Stimulated activated CD8-positive, alpha-beta memory T cell treated with anti-CD3 and anti-CD28 coated beads, Interleukin-2, amount 100 ng/mL, for 48 hours (primary cell): ENCODE measurements at places on chromosomes 16 and 17.

DNA sequence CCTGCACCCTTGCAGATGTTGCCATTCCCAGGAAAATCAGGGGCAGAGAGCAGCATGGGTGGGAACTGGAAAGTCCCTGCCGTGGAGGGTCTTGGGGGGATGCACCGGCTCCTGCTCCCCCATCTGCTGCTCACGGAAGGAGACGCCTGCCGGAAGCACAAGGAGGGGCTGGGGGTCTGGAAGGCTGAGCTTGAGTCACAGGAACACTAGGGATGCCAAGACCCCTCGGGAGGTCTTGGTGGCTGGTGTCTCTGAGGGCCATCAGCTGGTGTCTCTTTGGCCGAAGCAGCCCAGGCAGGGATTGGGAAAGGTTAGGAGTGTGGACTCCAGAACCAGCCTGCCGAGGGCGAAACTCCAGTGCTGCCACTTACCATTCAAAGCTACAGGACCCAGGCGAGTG lies 29.4 kb upstream of the GNA13 start:
- no peak for DNase-seq

DNA sequence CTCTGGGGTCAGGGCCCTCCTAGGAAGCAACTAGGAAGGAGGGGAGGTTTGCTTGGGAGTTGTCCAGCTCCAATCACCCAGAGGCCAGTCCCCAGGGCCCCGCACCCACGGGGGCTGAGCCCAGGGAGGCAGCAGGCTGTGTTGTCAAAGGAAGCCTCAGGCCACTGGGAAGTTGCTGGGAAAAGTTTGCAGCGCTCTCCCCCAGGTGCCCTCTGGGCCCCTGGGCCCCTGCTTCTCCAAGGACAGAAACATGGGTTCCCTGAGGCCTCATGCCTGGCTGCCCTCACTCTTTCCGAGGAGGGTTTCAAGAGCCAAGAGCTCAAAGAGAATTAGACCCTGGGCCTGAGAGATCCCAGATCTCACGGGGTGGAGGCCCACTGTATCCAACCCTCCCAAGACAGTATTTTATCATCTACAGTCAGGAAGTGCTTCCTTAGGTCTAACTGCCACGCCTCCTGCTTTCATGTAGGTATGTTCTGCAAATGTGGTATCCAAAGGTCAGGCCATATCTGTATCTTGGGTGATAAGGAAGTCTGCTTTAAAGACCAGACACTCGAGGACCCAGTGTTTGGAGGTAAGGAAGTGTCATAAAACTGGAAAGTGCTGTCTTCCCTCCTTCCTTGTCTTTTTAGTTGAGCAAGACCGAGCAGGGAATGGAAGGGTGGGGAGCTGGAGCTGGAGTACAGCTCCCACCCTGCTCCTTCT lies 44.2 kb upstream of the ZNF423 start:
- DNase-seq, result no peak

DNA sequence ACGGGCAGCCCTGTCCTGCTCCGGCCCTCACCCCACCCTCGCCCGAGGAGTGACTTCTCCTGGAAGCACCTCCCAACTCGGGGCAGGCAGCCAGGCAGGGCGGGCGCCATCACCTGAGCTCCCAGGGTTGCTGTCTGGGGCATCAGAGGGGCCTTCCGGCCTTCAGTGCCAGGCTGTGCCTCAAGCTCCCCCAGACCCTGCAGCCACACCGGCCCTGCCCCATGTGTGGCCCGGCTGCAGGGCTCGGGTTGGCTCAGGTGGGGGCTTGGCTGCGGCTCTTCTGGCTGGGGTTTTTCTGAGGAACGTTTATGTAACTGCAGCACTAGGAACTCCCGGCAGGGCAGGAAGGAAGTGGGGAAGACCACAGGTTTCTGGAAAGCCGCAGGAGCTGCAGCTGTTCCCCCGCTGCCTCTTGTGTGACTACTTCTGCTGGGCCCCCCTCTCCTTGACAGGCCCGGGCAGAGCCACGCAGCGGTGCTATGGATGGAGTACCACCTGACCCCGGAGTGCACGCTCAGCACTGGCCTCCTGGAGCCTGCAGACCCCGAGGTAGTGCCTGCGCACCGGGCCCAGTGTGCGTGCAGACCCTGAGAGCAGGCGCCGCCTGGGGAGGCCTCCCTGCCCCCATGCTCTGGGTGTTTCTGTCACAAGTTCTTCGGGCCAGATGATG lies 45.6 kb downstream of the PRMT7 start:
- peak; percentile 60 for DNase-seq

DNA sequence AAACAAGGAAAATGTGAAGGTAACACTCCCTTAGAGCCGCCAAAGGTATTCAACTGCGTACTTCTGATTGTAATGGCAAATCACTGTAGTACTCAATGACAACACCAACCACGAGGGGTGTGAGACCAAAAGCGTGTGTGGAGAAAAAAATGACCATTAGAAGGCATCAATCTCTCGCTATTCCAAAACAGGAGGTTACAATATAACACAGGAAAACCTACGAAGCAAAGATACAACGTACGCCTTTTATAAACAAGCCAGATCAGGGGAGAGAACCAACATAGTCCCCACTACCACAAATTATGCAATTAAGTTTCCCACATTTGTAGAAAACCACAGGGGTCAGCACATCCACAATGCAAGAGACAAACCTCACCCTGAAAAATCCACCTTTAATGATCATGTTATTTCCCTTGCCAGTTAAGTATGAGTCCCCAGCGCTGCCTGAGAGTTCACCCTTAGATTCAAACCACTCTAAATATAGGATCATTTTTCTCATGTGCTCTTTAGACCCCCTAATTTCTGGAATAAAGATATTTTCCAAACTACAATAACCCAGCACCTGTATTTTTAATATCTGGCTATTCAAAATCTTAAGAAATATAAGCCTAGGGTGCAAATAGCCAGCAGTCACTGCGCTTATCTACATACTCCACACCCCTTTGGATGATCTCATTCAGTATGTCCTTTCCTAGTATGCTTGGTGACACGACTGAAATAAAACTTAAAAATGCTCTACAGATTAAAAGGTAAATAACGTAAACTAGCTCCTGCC lies 12.4 kb downstream of the TEX14 start:
- DNase-seq, result no peak

GRCh38 chr17:9669551-9670008 lies 24.3 kb downstream of the USP43 start:
- DNase-seq, result no peak

- no peak for DNase-seq
Observed at GRCh38 chr17:42378359-42378958, 9.8 kb downstream of the STAT3 start.

GRCh38 chr16:85731179-85731578 lies 19.7 kb downstream of the C16orf74 start:
- DNase-seq, result no peak

GRCh38 chr17:68707031-68707430 lies 105.9 kb upstream of the FAM20A start:
- no peak for DNase-seq

GRCh38 chr16:74929636-74930035 lies 55.3 kb downstream of the WDR59 start:
- no peak for DNase-seq

DNA sequence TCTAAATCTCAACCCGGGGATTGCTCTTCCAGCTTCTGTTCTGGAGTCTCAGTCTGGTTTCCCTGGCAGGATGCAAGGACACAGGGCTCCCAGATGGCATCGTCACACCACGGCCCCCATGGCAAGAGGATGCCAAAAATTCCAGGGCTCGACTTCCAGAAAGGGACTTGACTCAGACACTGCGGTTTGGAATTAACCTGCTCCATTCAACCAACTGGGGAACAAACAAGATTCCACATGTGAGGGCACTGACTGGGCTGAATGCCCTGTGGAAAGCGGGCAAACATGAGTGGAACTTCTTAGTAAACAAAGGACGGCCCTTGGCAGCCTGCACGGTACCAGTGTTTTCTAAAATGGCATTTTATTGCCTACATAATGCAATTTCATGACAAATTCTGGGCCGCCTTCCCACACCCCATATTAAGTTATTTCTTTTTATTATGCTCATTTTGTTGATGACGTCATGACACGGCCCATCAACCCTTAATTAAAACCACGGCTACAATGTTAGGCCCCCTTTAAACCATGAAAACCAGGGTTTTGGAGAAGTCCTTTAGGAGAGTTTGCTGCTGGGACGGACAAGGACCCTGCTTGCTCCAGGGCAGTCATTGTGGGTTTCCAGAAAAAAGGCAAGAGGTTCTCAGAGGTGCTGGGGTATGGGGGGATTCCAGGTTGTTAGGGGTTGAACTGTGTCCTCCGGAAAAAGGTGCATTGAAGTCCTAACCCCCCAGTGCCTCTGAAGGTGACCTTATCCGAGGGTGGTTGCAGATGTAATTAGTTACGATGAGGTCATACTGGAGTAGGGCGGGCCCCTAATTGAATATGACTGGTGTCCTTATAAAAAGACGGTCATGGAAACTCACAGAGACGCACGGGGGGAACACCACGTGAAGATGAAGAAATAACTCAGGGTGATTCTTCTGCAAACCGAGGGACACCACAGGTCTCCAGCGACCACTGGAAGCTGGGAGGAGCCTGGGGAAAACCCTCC lies 205.6 kb downstream of the FOXL1 start:
- DNase-seq, result no peak

DNA sequence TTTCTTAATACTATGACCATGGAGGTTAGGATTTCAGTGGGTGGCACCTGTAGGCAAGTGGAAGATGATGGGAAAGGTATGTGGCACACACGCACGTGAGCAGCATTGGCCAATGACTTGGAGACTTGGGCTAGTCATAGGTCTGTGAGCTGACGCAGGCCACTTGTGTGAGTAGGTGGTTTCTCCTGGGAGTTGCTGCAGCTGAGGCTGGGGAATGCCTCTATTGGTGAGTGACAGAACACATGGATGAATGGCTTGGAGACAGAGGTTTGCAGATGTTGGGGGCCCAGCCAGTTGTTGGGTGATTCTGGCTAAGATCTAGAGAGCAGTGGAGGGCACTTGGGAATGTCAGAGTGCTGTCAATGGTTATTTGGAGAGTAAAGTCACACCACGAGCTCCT lies 64.1 kb downstream of the MARF1 start:
- no peak for DNase-seq

DNA sequence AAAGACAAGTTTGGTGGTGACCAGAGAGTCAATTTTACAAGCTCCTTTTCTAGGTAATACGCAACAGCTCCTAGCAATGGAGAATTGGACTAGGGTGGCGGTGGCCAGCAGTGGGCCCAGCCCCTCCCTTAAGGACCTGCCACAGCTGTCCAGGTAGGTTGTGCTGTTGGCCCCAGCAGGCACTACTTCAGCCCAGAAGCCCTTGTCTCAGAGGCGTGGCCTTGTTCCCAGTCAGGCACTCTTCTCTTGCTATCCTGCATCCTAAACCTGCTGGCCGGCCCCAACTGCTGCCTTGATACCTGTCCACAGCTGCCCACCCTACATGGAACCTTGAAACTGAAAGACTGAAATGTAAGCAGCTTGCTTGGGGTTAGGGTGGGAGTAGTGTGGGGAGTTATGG lies 989 bp upstream of the GALK1 start:
- DNase-seq, result no peak

DNA sequence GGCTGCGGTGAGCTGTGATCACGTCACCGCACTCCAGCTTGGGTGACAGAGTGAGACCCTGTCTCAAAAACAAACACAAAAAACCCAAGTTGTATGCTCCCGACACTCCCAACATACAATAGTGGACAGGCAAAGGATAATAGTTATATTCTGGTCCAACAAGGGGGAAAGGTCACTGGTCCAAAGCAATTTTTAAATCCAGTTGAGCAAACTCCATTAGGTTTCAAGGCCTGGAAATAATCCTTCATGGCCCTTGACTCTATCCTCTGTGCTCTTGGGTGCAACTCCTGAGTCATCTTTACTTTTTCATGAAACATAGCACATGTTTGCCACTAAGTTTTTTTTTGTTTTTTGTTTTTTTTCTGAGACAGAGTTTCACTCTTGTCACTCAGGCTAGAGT lies 50.3 kb upstream of the PHOSPHO1 start:
- DNase-seq, result no peak

DNA sequence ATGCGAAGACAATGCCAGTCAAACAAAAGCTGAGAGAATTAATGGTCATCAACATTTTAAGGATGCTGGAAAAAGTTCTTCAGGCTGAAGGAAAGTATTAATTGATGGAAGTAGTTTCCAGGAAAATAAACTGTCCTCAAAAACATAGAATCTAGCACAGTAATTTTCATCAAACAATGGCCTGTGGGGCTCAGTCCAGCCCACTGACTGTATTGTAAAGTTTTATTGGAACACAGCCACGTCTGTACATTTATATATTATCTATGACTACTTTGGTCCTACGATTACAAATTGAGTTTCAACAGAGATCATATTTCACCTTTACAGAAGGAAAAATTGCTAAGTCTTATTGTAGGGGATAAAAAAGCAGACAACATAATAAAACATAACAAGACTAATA lies 484.5 kb downstream of the KCNJ2 start:
- no peak for DNase-seq

- no peak for DNase-seq
Observed at GRCh38 chr17:65586899-65587298, 25.5 kb upstream of the AXIN2 start.

DNA sequence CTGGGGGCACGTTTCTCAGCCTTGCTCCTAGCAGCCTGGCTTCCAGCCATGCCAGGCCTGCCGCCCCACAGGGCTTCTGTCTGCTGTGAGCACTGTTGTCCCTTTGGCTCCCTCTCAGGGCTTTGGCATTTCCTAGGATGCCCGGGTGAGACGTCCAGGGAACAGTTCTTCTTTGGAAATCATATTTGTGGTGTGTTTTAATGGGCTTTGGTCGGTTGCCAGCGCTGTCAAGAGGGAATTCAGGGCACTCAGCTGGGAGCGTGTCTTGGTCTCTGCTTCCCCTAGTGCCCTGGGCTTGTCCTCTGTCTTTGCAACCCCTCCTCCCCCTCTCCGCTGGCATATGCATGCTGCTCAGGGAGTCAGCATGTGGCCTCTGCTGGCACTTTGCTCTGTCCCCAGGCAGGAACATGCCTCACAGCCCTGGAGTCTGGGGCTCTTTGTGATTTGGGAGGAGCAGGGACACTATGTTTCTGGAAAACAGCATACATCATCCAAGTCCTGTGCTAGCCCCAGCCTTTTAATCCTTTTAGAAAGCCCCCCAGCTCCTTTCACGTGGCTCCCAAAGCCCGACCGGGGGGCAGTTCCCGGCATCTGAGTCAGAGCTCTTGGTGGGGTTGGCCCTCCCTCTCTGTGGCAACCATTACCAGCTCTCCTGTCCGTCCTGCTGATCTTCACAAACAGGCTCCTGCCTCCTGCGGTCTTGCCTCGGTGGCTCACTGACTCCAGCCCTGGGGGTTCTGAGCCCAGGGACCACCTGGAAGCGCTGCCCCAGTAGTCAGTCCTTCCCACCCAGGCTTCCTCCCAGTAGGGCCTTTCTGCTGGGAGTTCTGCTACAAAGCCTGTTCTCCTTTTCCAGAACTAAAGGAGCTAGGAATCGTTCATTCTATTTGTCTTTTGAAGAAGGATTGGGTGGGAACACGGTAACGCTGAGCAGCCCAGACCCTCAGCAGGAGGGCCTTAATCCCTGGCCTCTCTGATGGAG lies 26.7 kb downstream of the SAP30BP start:
- DNase-seq, result no peak

DNA sequence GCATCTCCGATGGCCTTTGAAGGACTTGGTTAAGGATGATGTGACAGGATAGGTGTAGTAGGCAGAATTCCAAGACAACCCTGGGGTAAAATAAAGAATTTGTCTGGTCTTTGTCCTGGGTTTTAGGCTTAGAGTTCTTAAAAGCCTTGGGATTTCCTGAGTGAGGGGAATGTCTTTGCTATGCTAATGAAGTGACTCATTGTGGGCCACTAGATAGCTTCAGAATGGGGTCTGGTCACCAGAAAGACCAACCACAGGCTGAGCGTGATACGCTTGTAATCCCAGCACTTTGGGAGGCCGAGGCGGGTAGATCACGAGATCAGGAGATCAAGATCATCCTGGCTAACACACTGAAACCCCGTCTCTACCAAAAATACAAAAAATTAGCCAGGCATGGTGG lies 182.8 kb upstream of the TOX3 start:
- DNase-seq, result no peak
